ENCODE measurements at places on chromosomes 4 and X.

GRCh38 chr4:15024386-15024785 is 22.1 kb downstream of the CPEB2 start:
- no peak for DNase-seq

DNA sequence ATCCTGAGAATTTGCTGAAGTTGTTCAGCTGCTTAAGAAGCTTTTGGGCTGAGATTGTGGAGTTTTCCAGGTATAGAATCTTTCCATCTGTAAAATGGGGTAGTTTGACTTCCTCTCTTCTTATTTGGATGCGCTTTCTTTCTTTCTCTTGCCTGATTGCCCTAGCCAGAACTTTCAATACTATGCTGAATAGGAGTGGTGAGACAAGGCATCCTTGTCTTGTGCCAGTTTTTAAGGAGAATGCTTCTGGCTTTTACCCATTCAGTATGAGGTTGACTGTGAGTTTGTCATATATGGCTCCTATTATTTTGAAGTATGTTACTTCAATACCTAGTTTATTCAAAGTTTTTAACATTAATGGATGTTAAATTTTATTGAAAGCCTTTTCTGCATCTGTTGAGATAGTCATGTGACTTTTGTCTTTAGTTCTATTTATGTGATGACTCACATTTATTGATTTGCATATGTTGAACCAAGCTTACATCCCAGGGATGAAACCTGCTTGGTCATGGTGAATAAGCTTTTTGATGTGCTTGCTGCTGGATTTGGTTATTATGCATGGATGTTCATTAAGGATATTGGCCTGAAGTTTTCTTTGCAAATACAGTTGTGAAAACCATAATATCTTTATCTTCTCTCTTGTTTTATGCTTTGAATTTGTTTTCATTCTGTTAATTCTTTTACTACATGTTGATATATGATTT is 573.8 kb upstream of the NDST4 start:
- DNase-seq: no peak

DNA sequence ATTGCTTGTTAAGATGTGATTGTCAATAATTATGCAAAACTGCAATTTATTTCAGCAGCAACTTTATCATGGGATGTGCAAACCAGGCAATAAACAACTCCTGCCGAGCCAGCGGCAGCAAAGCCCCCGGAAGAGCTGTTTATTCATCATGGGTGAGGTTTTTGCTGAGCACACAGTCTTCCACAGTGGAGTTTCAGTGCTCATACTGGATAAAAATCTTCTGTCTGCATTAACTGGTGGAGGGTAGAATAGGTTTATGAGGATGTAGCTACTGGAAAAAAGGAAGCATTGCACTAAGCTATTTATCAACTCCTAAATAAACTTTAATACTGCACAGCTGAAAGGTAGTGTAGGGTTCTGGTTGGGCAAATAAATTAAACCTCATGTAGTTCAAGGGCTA is 557.4 kb upstream of the FTHL17 start:
- no peak for DNase-seq

GRCh38 chr4:128517739-128518510 is 230.3 kb upstream of the PGRMC2 start:
- peak; percentile 96 for DNase-seq

DNA sequence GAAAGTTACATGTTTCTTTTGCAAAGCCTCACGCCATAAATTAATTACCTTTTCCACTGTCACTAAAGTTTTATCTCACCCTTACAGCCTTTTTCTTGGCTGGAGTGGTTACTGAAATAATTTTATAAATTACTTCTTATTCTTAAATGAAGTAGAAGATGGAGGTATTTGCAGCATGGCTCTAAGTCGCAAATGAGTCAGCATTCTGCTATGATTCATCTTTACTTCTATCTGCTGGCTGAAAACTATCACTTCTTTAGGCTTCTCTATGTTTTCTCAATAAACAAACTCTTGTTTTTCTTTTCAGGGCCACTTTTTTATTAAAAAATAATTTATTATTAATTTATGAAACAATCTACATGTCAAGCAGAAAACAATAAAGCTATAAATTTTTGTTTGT is 210.2 kb upstream of the GYPA start:
- no peak for DNase-seq

GRCh38 chr4:183347566-183347965 is 25.3 kb upstream of the CLDN24 start:
- no peak for DNase-seq

Measured in SW 1271 (cell line).